ENCODE measurements at places on chromosomes 2 and 18.

DNA sequence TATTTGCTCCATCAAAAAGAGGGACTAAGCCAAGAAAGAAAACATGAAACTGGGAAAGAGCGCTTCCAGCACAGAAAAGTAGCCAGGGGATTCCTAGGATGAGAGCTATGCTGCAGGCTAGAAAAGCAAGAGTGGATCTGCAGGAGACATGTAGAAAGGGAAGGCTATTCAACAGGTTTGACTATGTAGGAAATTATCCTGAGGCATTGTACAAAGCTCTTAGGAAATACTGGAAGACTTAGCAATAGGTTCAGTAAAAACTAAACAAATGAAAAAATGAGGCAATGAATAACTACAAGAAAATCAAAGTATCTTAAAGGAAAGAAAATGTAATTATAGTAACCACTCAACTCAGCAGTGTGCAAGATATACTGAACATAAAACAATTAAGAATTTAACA lies 229.5 kb upstream of the FBXO11 start:
- DNase-seq = no peak

DNA sequence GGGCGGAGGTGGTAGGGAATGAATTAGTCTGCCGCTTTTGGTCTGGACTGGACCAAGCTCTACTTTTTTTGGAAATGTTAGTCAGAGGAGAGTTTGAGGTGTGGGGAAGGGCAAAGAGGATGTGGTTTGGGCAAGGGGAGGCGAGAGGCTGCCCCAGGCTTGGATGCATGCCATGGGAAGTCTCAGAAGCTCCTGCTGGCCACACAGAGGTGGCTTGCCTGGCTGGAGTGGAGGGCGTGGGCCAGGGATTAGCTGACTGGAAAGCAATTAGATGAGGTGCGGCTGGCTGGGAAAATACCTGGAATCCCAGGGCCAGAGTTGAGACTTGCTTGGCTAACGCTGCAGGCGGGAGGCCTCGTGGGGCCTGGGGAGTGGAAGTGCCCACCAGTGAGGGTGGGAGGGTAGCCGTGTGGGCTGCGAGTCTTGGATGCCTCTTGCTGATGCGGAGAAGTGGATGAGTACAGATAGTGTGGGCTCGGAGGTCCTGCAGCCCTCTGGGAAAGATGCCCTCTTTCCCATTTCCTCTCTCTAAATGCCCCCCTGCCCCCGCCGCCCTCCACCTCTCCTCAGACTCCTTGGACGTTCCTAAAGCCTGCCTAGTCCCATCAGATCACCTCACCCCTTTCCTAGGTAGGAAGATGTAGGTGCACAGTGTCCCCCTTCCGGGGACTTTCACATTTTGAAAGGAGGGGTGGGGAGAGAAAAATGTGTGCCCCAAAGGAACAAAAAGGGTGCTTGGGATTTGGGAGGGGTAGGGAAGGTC lies 117.6 kb downstream of the SMAD7 start:
- peak; percentile 46 for DNase-seq

DNA sequence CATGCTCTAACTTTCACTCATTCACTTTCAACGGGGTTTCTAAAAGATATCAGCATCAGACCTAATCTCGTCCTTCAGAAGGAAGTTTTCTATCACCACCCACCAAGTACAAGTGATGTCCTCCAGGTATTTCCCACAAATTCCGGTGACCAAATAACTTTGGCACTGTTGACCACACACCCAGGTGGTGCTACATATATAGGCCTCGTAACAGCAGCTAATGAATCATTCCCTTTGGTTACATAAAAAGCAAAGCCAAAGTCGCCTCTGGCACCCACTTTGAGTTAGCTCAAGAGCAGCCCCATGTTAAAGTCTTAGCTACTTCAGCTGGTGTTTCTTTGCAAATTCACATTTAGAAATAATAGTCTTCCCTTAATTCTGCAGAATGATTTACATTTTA lies 138.2 kb upstream of the OSR1 start:
- DNase-seq = no peak

DNA sequence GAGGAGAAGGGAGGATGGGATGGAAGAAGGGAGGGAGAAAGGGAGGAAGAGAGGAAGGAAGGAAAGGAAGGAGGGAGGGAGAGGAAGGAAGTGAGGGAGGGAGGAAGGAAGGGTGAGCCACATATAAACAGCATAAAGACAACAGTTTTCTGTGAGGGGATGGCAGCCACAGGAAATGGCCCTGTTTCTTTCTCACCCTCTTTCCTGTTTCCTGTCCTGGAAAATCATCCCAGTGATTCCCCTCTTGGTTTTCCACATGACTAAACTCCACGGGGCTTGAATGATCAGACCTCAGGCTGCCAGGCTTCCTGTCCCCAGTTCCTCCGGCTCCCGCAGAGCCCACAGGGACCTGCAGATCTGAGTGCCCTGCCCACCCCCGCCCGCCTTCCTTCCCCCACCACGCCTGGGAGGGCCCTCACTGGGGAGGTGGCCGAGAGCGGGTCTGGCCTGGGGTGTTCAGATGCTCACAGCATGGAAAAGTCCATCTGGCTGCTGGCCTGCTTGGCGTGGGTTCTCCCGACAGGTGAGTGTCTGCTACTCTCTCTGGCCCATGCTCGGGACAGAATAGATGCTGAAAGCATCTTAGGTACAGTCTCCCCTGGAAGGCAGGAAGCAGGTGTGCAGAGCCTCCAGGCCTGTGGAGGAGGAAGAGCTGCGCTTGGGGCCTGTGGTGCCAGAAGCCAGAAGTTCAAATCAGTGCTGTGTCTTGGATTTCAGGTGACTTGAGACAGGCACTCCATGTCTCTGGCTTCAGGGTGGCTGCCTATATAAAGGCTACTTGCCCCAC lies at the start of gene SIGLEC15:
TSS of gene SIGLEC15 (plus strand) at position 418 of the 787 bp plus-strand sequence. CDS start at position 472, 54 bp downstream.
- no peak for DNase-seq

- no peak for DNase-seq
These were observed 7.1 kb upstream of the DSG4 start for GRCh38 chr18:31369478-31369877.
